HFFc6 (cell line): ENCODE measurements at places on chromosomes 3 and 15.

GRCh38 chr3:58041182-58041825 lies 33.1 kb downstream of the FLNB start:
- DNase-seq: no peak

DNA sequence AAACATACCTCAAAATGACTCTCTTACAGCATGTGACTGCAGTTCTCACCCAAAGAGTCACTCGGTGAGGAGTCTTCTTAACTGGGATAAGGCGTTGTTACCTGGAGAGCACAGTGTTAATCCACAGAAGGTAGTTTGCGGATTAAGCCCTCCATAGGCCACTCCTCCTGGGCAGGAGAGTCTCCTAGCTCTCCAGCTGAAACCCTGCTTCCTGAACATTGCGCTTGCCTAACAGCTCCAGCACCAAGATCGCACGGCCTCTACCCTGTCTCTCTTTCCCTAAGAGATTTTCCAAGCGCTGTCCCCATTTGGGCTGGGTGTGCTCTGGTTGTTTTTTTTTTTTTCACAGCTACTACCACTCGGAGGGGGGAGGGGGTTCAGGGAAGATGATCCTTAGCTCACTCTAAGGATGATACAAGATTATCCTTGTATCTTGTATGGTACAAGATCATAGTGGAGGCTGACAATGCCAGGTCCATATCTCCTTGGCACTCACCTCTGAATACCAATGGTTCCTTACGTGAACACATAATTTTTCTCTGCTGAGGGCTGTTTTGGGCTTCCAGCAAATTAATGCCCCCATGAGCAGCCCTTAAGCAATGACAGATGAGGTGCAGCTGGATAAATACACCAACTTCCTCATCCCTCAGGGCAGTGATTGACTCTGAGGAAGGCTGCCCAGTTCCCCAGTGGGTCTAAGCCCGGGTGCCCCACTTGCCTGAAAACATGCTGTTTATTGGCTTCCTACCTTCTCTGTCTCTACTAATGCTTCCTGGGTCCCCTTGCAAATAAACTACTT lies 185.2 kb upstream of the TSC22D2 start:
- DNase-seq: no peak

GRCh38 chr15:39267685-39268084 lies 313.2 kb upstream of the THBS1 start:
- DNase-seq: no peak

DNA sequence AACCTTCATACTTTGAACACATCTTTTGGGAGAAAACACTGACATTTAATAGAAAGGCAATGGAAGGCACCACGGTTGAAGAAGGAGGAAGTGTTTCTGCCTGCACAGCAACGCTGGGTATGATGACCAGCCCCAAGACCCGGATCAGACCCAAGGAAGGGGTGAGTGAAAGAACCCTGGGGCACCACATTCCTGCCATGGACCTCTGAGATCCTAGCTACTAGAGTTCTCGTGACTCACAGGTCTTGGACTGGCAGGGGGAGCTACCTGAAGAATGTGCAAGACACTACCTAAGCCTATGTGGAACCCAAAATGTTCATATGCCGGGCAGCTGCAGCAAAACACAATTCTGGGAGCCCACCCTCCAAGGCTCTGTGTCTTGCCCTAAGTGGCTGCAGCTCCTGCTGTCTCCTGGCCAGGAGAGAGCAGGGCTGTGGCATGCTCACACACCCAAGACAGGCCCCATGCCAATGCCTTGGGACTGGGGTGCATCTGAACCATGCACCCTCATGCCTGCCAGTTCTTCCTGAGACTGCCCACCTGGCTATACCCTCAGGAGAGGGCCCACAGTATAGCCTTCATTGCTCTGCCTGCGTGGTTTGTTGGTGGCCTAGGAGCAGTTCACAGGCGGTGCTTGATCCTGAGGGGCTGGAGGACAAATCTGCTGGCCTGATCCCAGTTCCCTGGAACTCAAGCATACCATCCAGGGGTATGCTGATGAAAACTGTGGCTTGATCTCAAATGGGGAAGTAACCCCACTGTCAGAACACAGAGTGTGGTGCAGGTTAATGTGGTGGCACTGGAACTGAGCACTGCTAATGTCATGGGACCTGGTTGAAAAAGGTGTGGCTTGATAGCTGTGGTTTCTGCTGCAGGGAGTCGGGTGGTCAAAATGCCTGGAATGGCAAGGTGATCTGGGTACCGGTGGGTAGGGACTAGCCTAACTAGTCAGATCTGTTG lies 353.3 kb upstream of the ARHGEF26 start:
- DNase-seq: no peak

- no peak for DNase-seq
These were observed 248.0 kb upstream of the CNTN3 start for GRCh38 chr3:74862476-74862875.
